ENCODE measurements at places on chromosomes 7 and 10.

- DNase-seq = peak; percentile 34
- H3K4me3 ChIP-seq = no peak overlapping the region
- no peaks in the 10 kb centered on the region for H3K36me3 ChIP-seq
- peaks cover 15% of the 10 kb centered on the region for H3K4me1 ChIP-seq
Observed at GRCh38 chr7:73970801-73971229, 57.2 kb upstream of the ELN start.

DNA sequence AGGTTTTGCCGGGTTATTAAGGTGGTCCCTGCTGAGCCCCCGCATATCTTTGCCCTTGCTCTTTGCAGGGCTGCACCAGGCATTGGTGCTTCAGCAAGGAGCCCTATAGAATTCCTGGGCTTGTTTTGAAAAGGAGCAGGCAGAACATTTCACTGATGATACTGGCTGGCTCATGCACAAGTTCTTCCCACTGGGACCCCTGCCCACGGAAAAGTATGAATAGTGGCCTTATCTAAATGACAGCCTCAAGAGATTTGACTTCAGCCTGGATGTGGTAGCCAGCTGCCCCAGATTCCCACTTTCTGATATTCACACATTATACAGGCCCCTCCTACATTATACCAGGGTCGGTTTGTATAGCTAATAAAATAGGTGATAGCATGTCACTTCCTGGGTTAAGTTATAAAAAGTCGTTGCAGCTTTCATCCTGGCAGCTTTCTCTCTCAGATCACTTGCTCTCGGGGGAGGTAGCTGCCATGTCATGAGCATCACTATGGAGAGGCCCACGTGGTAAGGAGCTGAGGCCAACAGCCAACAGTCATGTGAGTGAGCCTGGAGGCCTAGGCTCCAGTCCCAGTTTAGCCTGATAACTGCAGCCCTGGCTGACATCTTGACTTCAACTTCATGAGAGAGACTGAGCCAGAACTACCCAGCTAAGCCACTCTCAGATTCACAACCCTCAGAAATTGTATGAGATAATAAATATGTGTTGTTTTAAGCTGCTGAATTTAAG is 16.8 kb upstream of the CRTAC1 start:
- no peak for DNase-seq
- no peaks in the 10 kb centered on the region for H3K36me3 ChIP-seq
- H3K4me3 ChIP-seq = no peak overlapping the region
- peaks cover 80% of the 10 kb centered on the region for H3K27me3 ChIP-seq

- H3K27ac ChIP-seq = no peak overlapping the region
- no peak overlapping the region for H3K4me3 ChIP-seq
- peaks cover 22% of the 10 kb centered on the region for H3K4me1 ChIP-seq
- no peaks in the 10 kb centered on the region for H3K36me3 ChIP-seq
- DNase-seq = no peak
Observed at GRCh38 chr7:151729521-151729921, 147.4 kb downstream of the PRKAG2 start.

GRCh38 chr7:29214056-29214455 is 19.5 kb downstream of the CHN2 start:
- H3K27me3 ChIP-seq = no peaks in the 10 kb centered on the region
- H3K36me3 ChIP-seq = no peaks in the 10 kb centered on the region
- peaks cover 20% of the 10 kb centered on the region for H3K4me1 ChIP-seq
- DNase-seq = no peak
- H3K27ac ChIP-seq = no peak overlapping the region

DNA sequence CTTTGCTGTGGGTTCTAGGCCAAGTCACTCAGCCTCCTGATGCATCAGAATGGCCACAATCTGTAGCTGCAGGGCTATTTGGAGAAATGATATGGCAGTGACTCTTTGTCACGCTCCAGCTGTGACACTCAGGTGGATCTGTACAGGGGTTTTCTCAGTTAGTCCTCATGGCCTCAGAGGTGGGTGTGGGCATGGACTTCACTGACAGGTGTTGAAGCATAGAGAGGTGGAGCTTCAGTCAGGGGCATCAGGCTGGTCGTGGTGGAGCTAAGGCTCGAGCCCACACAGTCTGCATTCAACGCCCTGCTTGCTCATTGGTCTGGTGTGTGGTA is 21.2 kb downstream of the PALD1 start:
- H3K36me3 ChIP-seq = no peaks in the 10 kb centered on the region
- H3K4me3 ChIP-seq = no peak overlapping the region
- H3K27me3 ChIP-seq = no peaks in the 10 kb centered on the region
- DNase-seq = no peak

DNA sequence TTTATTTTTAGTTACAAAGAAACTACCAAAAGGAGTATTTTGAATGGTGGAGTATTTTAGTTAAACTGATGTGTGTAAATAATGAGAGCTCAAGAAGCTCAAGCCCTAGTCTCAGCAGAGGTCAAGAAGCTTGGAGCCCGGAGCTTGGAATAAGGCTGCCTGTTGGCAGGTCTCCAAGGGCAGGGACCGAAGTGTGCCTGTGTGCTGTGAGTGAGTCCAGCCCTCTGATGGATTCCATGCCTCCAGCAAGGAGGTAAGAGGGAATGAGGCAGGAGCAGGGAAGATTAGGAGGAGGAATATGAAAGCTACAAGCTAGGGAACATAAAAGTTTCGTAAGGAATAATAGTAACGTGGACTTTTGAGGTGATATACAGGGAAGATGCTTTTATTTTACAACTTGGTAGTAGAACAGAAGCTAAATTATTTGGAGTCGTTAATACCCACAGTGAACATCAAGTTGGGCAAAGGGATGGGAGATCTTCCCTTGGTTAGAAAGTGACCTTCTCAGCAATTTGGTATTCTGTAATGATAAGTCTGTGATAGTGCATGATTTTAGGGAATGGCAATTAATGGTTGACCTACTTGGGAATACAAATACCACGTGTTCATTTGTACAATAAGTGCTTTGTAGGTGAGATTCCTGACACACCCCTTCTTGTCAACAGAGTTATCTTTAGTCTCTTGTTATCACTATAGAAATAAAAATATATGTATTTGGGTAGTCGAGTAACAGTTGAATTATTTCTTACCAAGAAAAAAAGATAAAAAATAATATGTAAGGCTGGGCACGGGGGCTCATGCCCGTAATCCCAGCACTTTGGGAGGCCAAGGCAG is 4.6 kb downstream of the SEC23IP start:
- no peak for DNase-seq
- H3K36me3 ChIP-seq = no peaks in the 10 kb centered on the region
- H3K27ac ChIP-seq = peak overlapping the region; percentile 10
- H3K4me1 ChIP-seq = peaks cover 30% of the 10 kb centered on the region

GRCh38 chr7:25675789-25676474 is 447.6 kb upstream of the NPVF start:
- DNase-seq = no peak
- no peaks in the 10 kb centered on the region for H3K27me3 ChIP-seq
- no peak overlapping the region for H3K4me3 ChIP-seq
- peaks cover 25% of the 10 kb centered on the region for H3K4me1 ChIP-seq

GRCh38 chr7:36955456-36956129 is 231.3 kb upstream of the AOAH start:
- H3K36me3 ChIP-seq = no peaks in the 10 kb centered on the region
- DNase-seq = no peak
- no peak overlapping the region for H3K4me3 ChIP-seq
- no peaks in the 10 kb centered on the region for H3K27me3 ChIP-seq
- H3K4me1 ChIP-seq = peaks cover 5% of the 10 kb centered on the region
- H3K27ac ChIP-seq = no peak overlapping the region

DNA sequence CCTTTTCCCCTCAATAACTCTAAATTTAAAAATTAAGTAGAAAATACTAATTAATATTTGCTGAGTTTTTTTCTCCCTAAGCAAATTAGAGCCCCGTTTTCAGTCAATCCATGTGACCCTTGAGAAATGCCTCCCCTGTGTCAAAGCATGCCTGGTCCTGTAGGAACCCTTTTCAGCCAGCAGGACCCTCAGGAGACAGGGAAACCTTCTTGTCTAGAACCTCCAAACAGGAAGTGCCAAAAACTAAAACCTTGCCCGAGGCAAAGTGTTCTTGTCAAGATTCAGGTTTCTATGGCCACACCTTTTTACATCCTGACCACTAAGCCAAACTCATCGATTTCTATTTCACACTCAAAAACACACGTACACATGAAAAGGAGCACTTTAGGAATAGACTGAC is 60.1 kb upstream of the NFE2L3 start:
- peaks cover 24% of the 10 kb centered on the region for H3K4me1 ChIP-seq
- H3K36me3 ChIP-seq = no peaks in the 10 kb centered on the region
- no peaks in the 10 kb centered on the region for H3K27me3 ChIP-seq
- H3K27ac ChIP-seq = no peak overlapping the region
- no peak for DNase-seq

DNA sequence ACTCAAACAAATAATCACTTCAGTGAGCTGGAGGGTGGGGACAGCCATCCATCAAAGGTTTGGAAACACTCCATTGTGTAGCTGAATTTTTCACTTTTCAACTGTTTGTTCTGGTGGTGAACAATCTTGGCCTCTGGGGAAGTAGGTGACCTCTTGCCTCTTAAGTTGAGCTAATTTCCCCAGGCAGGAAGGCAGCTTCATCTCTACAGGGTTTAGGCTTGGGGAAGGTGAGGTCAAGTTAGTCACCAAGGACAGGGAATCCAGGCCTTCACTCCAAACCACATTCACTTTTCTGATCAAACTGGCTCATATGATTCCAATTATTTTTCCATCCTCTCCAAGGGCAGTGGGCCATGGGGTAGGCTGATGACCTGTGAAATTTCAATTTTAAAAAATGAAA is 138.3 kb upstream of the HABP2 start:
- no peaks in the 10 kb centered on the region for H3K36me3 ChIP-seq
- H3K4me1 ChIP-seq = no peaks in the 10 kb centered on the region
- peaks cover 26% of the 10 kb centered on the region for H3K27me3 ChIP-seq
- H3K4me3 ChIP-seq = no peak overlapping the region

DNA sequence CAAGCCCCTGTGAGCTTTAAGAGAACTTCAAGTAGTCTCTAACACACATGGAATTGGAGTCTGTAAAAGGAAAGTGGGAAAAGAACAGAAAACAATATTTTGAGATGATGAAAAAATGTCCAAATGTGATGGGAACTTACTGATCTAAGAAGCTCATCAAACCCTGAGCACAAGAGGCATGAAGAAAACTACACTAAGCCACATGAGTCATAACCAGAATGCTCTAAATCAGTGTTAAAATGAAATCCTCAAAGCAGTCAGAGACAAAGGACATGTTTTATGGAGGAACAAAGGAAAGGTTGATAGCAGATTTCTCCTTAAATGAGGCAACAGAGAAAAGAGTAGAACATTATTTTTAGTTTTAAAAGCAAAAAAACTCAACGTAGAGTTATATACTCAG is 37.2 kb downstream of the ZNF33A start:
- peaks cover 81% of the 10 kb centered on the region for H3K36me3 ChIP-seq
- no peaks in the 10 kb centered on the region for H3K27me3 ChIP-seq
- no peaks in the 10 kb centered on the region for H3K4me1 ChIP-seq
- no peak overlapping the region for H3K4me3 ChIP-seq

DNA sequence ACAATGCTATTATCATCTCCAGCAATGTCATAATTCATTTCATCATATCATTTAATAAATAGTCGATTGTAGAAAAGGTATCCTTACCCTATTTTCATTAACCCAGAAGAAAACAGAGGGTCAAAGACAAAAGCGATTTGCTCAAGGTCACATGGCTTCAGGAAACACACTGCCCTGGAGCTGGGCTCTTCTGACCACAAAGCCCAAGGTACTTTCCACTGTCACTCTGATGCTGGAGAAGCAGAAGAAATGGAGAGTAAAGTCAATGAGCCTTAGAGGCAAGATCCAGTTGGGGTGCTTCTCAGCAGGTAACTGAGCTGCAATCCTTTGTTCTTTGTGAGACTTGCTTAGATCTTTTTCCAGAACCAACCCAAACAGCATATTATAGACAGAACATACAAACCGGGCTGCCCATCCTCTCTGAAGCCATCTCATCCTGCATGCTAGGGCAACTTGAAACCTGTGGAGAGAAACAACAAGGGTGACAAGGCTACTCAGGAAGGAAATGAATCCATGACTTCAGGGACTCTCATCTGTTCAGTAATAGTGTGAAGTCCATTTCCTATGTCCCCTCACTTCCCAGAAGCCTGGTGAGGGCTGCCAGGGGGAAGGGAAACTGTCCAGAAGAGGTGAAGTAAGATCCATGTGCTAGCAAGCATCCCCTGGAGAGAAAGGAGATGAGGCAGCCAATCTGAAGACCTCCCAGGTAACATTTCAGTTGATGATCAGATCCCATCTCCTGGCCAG is 148.6 kb upstream of the SVIL start:
- no peak overlapping the region for H3K27ac ChIP-seq
- H3K36me3 ChIP-seq = no peaks in the 10 kb centered on the region
- no peak for DNase-seq

DNA sequence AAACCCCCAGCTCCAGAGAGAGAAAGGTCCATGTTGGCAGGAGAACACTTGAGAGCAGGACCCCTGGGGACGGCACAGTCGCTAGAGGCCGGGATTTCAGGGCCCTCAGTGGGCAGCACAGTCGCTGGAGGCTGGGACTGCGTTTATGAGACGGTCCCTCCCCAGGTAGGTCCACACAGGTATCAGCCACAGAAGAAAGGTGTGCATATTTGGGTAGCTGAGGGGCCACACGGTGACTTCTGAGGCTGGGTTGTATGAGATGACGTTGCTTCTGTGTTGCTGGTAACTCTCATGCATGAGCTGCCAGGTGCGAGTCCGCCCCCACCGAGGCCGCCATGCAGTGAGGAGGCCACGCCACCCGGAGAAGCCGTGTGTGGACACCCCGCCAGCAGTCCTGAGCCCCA is 56.9 kb upstream of the PPP2R2D start:
- no peak overlapping the region for H3K4me3 ChIP-seq
- H3K27ac ChIP-seq = no peak overlapping the region
- peaks cover 6% of the 10 kb centered on the region for H3K27me3 ChIP-seq
- no peak for DNase-seq
- H3K36me3 ChIP-seq = no peaks in the 10 kb centered on the region
- H3K4me1 ChIP-seq = no peaks in the 10 kb centered on the region

DNA sequence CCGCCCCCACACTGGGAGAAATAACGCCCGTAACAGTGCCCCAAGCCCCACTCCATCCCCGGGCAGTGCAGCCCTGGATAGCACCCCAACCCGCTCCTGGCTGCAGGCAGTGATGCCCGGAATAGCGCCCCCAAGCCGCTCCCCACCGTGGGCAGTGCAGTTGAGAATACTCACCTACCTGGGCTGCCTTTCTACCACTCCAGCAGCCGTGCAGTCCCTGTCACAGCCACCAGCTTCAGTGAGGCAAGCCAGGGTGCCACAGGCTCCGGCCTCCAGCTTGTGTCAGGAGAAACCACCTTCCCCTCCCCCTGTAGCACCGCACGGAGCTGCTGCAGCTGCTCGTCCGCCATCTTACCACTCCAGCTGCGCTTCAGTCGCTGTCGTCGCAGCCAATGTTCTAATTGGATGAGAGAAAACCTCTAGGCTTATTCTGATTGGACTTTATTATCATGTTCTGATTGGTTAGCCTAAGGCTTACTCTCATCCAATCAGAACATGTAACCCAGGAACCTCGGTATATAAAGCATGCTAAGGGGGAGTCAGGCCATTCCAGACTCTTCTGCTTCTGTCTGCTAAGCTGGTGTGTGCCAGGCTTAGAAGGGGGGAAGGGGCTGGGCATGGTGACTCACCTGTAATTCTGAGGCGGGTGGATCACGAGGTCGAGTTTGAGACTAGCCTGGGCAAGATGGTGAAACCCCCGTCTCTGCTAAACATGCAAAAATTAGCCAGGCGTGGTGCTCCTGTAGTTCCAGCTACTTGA is 53.2 kb upstream of the ZNF33B start:
- no peaks in the 10 kb centered on the region for H3K4me1 ChIP-seq
- no peaks in the 10 kb centered on the region for H3K27me3 ChIP-seq
- no peaks in the 10 kb centered on the region for H3K36me3 ChIP-seq
- H3K27ac ChIP-seq = no peak overlapping the region
- H3K4me3 ChIP-seq = no peak overlapping the region
- DNase-seq = no peak

- H3K4me3 ChIP-seq = no peak overlapping the region
- no peaks in the 10 kb centered on the region for H3K36me3 ChIP-seq
- H3K27me3 ChIP-seq = no peaks in the 10 kb centered on the region
- peaks cover 26% of the 10 kb centered on the region for H3K4me1 ChIP-seq
Observed at GRCh38 chr7:112080441-112080840, 125.8 kb downstream of the DOCK4 start.
